Muscle of arm (tissue), 14 donors: ENCODE measurements at places on chromosomes 3 and 15. TPM values are rescaled to one million over a fixed set of nuclear protein-coding genes. Genes with fewer than 3 reads are reported as not detected.
A peak's percentile ranks its signal among the peaks of the same experiment; 100 is the strongest.

The KLF13 gene
- 45.5 TPM for polyA plus RNA-seq

The ELL3 gene
- polyA plus RNA-seq, result 4.2 TPM

The GOLGA6A gene
- not detected for polyA plus RNA-seq

The CD200R1 gene
- polyA plus RNA-seq, result not detected

- no peak for DNase-seq
Measured at GRCh38 chr3:109050591-109051167, 67.3 kb downstream of the MORC1 start.

DNA sequence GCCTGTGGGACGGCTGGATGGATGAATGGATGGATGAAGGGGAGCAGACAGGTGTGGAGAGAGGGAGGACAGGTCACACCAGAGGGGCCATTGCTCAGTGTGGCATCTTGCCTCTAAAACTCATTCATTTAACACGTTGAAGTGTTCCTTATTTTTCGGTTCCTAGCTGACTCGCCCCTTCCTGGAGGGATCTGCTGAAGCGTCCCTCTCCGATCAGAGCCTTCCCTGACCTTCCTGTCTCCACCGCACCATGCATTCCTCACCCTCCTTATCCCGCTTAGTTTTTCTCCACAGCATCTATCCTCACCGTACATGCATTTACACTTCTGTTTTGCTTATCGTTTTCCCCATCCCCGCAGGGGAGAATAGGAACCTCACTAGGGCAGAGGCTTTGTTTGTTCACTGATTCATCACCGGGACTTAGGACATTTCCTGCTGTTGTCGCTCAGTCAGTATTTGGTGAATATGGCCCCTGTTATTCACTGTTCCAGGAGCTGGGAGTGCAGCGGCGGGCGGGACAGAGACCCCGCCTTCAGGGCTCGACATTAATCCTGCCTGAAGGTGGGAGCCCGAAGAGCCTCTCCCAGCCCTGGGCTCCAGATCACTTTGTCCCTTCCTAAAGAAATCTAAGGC lies 32.0 kb downstream of the FOXL2 start:
- DNase-seq, result no peak

DNA sequence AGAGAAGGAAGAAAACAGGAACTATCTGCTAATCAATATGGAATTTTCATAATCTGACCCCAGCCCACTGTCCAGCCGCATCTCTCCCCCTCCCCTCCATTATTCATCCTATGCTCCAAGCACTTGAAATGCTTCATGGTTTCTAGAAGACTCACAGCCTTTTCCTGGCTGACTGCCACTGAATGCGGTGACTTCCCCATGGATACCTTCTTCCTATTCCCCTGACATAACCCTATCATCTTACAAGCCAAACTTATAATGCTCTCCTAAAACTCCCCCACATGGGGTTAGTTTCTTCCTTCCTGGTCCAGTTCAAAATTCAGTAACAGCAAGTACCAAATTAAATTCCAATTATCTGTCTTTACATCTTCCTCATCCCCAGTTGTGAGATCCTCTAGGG lies 31.2 kb upstream of the PTX3 start:
- DNase-seq, result no peak

DNA sequence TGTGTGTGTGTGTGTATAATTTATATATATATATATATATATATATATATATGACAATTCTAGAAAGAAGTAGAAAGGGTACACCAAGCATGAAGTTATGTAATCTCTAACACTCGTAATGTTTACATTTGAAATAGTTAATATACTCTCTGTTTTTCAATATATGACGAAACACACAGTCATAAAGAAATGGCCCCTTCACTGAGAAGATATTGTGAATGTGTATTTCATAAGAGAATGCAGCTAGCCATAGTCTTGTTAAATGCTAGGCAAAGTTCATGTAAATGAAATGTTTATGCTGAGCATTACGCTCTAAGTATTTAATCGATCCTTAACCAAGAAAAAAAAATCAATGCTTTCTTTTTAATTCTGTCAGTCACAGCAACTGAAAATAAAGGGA lies 154.7 kb upstream of the TSPAN3 start:
- no peak for DNase-seq

- peak; percentile 38 for DNase-seq
Measured at GRCh38 chr15:57189466-57189865, 186.8 kb upstream of the CGNL1 start.

DNA sequence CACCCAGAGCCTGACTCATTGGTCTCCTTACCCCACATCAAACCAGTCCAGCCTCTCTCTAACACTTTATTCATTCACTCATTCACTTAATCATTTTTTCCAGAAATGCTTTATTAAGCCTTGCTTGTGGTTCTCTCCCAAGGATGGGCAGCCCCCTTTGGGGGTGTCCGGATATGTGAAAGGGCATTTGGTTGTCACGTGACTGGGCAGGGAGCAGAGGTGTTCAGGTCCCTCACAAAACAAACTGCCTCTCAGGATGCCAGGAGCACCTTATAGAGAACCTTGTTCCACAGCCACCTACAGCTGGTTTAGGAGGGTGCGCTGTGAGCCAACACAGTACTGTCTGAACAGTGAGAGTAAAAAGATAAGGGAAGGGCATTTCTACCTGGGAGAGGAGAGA lies 25.8 kb upstream of the PTPN23 start:
- no peak for DNase-seq

DNA sequence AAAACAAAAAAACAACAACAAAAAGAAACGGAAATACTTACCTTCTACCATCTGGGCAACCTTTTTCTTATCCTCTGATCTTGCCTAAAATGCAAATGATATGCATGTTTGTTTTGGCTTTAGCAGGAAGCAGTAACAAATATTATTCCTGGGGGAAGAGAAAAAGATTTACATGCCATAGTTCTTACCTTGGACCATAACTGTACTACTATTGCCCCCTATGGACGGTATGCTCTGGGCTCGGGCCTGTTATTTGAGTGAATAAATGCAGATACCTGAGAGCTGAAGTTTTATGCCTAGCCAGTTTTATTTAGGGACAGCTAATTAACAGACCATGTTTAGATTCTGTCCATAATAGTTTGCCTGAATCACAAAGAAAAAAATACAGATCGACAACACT lies 12.6 kb upstream of the STARD5 start:
- no peak for DNase-seq

DNA sequence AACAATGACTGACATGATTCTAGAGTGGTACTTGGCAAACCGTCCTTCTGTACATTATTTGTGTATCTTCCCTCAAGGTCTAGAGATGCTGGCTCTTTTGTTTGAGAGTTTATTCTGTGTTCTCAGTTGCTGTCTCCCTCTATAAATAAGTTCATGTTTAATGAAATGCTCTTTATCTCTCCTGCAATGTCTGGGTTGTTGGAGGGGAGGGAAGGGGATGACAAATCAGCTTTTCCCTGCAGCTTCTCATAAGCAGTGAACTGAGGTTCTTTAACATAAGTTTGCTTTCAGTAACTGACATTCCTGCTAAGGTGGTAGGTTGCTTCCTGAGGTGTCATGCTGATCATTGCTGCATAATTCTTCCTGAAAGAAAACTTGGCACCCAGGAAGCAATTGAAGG lies 21.8 kb downstream of the ITPR1 start:
- no peak for DNase-seq
